Stimulated activated CD4-positive, alpha-beta T cell treated with anti-CD3 and anti-CD28 coated beads, Interleukin-2, amount 100 ng/mL, for 48 hours (primary cell): ENCODE measurements at places on chromosomes 12 and 14.
A peak's percentile ranks its signal among the peaks of the same experiment; 100 is the strongest.

DNA sequence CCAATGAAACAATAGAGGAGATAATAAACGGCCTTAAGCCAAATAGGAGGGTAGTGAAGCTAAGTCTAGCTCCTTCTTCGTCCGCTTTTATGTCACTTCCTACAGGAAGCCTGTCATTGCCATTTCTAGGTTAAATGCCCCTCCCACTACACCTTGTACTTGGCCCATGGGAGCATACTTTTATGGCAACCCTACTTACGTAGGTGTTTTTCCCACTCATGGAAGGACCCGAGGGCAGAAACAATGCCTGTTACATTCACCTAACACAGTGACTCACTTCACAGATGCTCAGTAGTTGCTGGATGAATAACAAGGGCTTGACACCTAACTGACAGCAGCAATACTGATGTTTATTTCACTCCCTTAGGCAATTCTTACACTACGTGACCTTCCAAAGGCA lies 44.5 kb downstream of the ALKBH1 start:
- no peak for DNase-seq

DNA sequence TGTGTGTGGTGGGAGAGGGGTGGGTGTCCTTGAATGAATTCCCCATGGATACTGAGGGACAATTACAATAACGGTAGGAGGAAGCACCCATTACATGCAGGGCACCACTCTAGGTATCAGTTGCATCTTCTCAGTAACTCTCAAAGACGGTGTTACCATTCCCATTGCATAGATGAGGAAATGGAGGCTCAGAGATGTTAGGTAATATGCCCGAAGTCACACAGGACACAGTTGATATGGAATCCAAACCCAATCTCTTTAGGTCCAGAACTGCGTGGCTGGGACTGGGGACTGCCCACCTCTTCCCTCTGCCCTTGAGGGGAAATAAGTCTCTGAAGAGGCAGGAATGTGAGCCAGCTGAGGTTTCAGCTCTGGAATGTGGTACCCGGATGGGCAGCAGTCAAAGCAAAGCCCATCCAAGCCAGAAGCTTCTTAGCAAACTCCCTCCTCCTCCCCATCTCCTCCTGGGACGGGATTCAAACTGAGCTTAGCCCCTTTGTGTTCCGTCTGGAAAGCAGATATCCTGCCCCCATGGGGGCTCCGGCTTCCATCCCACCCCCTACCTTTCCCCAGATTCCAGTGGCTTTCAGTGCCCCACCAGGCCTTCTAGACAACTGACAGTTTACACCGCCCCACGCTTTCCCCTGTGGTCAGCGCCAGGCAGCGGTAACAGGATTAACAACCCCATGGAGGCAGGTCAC lies 187.5 kb downstream of the RBM19 start:
- no peak for DNase-seq

DNA sequence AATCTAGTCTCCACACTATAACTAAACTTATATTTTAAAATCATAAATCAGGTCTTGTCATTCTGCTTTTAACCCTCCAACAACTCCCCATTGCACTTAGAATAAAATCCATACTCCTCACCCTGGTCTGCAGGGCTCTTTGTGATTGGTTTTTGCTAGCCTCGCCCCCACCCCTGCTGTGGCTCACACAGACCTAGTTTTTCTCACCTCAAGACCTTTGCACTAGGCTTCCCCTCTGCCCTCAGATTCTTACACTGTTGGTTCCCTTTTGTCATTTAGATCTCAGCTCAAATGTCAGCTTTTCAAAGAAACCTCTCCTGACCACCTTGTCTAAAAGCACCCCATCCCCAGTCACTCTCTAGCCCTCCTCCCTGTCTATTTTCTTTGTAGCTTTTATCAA lies 10.7 kb upstream of the LHX5 start:
- no peak for DNase-seq

GRCh38 chr14:85471156-85471555 lies 58.8 kb upstream of the FLRT2 start:
- DNase-seq = no peak

DNA sequence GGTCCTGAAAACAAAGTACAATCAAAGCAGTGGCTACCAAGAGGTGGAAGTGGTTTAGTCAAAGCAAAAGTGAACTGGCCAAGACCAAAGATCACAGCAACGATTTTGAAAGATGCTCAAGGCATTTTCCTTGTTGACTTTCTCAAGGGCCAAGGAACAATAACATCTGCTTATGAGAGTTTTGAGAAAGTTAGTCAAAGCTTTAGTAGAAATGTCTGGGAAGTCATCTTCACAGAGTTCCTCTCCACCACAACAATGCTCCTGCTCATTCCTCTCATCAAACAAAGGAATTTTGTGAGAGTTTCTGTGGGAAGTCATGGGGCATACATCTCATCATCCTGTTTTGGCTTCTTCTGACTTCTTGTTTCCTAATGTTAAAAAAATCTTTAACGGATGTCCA lies 80.1 kb downstream of the PLEKHA5 start:
- DNase-seq = no peak

DNA sequence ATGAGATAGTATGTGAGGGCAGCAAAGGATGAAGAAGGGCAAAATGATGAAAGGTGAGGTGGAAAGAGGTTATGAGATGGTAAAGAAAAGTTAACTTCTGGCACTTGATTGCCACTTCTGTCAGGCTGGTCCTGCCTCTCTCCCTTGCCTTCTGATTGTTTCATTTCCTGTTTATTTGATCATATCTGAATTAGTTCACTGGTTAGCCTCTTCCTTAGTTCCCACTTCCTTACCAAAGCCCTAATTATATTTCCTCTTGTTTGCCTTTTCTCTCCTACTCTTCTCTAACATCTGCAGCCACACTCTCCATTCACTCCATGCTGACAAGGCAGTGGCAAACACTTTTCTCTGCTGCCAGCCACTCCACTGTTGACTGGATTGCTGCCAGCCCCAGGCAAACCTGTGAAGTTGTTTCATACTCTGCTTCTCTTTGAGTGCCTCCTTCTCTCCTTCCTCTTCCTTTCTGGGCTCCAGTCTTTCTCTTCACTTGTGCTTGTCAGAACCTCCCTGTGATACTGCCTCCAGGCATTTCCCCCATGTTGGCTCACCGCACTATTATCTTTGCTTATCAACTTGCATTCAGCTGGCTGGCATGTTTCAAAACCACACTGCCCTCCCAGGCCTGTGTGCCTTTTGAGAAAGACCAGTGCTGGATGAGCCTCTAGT lies 8.1 kb downstream of the PNP start:
- DNase-seq = no peak

DNA sequence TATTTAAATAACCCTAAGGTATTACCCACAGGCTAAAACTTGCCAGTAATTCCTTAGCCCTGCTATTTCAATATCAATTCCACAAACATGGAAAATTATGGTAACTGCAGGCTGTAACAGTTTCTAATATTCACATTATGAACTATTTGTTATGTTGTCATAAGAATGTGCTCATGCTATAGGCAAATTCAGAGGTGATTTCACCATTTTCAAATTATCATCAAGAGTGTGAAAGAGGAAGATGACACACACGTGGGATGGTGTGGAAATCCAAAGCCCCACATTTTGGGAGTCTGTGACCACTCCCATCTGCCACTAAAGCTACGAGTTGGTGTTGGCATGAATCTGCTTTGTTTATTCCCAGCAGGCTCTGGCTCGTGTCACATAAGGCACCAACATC lies 5.9 kb upstream of the MYO1A start:
- DNase-seq = no peak

DNA sequence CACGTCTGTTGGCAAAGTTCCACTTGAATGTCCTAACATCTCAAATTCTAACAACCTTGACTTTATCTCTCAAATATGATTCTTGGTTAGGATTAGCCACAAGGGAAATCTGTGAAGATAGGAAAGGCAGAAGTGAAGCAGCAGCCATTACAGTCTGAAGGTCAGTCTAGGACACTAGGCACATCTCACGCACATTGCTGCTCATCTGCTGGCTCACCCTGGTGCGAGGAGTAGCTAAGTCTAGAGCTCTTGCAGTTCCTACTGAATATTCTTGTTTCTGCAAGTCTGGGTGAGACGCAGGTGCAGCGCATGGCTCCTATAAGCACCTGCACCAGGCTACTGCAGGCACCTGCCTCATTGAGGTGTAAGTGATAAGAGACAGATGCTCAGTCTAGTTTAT lies 6.4 kb upstream of the SLC25A3 start:
- no peak for DNase-seq

DNA sequence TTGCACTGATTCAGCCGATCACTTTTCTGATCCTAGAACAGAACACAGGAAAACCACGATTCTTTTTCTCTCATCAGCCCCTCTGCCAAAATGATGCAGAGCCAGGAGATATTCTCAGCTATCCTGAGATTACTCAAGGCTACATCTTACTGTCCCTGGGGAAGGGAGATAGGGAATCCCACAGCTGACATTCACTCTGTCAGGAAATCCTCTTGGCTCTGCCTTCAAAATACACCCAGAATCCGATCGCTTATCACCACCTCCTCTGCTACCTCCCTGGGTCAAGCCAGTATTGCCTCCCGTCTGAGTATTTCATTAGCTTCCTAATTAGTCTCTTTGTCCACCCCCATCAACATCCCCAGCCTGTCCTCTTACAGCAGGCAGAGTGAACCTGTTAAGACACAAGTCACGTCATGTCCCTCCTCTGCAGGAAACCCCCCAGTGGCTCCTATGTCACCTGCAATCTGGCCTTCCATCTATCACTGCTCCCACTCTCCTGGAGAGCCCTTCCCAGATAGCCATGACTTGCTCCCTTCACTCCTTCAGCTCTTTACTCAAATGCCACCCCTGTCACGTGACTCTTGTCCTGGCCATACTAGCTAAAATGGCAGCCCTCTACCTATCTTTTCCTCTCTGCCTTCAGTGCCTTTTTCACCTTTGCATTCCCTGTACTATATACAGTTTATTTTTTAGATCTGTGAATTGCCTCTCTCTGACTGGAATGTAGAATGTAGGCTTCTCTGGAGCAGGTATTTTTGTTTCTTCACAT lies 70.3 kb downstream of the GALNT4 start:
- DNase-seq = no peak

DNA sequence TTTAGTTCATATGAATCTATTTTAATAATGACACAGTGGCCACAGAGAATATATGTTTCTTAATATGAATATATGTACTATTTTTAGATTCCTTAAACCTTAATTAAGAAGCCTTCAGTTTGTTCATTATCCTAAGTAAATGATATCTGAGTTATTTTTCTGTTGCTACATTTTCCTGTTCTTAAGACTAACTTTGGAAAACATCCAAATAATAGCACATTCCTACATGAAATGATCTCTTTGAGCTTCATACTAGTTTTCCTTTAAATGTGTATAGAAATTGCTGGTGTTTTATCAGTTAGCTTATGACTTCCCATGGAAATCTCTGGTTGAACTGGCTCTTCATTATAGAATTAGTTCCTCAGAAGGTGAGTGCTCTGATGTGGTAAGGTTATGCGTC lies 72.1 kb downstream of the POLR3B start:
- no peak for DNase-seq

- no peak for DNase-seq
Observed at GRCh38 chr12:54306925-54307741, 6.3 kb upstream of the NFE2 start.

DNA sequence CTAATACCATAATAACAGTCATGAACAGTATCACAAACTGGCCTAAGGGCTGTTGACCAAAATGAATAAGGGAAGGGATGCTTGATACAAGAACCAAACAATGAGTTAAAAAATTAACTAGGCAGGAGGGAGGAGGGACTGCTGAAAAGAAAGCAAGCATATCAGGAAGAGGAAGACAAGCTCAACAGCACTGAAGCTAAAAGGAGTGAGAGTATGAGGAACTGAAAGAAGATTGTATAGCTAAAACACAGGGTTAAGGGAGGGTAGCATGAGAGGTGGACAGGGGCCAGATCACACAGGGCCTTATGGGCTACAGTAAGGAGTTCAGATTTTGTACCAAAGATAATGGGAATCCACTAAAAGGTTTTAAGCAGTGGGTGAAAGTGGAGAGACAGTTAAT lies 34.1 kb downstream of the ITGA7 start:
- no peak for DNase-seq

GRCh38 chr14:95915330-95915729 lies 38.7 kb downstream of the TUNAR start:
- DNase-seq = no peak

GRCh38 chr12:66237505-66238175 lies 48.6 kb downstream of the IRAK3 start:
- no peak for DNase-seq

GRCh38 chr14:36515896-36516718 lies 3.9 kb downstream of the NKX2-1 start:
- no peak for DNase-seq

GRCh38 chr14:102998393-102998792 lies 59.0 kb downstream of the CDC42BPB start:
- DNase-seq = no peak

DNA sequence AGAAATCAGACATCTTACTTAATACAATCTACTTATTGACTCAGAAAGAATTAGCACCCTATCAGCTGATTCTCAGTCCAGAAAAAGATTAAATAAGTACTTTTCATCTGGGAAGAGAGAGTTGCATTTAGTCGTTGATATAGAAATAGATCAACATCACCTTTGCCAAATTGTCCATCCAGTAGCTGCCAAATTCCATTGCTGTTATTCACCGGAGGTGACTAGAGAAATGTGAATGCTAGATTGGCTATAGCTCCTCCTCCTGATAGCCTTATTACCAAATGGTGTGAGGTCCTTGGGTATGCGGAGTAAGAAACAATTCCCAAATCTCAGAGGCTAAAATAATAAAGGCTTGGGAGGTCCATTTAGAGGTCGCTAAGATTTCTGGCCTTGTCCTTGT lies 723.3 kb upstream of the FLRT2 start:
- DNase-seq = no peak

GRCh38 chr12:60630796-60631195 lies 1035.0 kb downstream of the SLC16A7 start:
- DNase-seq = no peak

DNA sequence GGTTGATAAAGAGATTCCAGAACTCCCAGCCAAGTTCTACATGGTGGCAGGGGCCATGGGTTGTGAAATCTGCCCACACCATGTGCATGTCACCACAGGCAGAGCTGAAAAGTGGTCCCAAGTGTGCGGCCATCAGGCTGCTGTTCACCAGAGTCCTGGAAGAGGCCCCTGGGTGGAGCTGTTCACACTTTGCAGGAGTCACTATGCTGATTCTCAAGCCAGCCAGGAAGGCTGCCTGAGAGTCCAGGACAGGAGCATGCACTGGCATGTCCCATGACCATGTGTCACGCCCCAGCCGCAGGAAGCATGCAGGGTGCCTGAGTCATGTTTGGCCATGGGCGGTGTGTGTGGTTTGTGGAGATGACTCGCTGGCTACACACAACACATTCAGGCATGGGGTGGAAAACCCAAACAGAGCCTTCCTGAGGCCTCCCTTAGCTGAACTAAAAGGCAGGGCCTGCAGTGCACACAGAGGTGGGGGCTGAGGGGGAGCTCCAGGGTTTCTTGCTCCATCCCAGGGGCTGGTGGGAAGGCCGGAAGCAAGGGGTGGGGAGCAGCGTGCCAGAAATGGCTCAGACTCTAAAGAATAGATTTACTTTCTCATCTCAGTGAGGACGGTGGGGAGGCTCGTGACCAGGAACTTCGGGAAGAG lies 19.4 kb downstream of the ABCB9 start:
- peak; percentile 73 for DNase-seq

GRCh38 chr14:56590535-56590960 lies 10.9 kb downstream of the TMEM260 start:
- no peak for DNase-seq
